Fibroblast of the conjunctiva (primary cell): ENCODE measurements at places on chromosomes 1 and 21.
A peak's percentile ranks its signal among the peaks of the same experiment; 100 is the strongest.

DNA sequence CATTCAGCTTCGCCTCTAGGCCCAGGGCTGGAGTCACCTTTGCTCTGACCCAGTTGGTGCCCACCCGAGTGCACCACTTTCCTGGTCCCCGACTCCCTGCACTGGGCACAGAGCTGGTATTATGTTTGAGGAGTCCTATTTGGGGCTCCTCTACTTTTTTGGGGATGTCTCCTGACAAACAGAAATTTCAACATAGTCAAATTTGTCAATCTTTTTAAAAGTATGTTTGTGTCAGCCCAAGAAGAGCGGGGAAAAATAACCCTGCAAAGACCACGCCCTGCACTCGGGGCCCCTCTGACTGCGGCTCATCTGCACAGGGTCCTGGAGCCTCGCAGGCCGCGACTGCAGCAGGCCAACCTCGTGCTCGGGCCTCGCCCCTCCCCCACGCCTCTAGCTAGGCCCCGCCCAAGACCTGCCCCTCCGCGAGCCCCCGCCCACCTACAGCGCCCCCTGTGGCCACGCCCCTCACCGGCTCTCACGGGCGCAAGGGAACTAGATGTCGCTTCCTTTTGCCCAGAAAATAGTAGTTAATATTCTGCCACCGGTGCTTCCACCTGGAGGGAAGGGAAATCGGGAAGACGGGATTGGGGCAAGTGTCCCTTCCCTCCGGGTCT is 11.4 kb downstream of the FAM229A start:
- peak; percentile 41 for DNase-seq

GRCh38 chr1:226692051-226692792 is 46.9 kb downstream of the ITPKB start:
- no peak for DNase-seq

- no peak for DNase-seq
These were observed 6.8 kb downstream of the TPRG1L start for GRCh38 chr1:3631320-3632260.

DNA sequence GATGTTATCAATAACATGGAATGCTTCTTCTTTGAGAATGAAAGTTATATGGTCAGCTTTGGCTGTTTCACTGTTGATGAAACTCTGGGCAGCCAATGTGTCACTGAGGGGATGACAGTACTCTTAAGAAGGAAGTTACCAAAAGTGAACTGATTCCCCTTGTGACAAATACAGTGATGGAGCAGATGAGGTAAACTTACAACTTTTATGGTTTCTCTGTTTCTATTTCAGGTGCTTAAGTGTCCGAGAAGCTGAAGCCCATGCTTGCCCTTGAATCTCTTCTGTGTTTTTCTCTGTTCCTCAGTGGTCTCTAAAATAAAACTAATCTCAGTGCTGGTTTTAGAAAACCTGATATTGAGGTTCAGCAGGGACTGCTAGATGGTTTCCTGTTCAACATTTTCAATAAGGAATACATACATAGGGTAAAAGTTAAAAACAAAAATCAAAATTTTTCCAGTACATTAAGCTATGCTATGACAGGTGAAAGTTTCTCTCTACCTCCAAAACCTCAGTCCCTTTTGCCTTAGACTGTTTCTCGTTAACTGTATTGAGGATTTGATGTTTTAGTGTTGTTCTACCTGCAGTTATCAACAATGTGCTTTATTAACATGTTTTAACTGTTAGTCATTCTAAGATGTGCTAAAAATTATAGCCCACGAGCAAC is 454.4 kb upstream of the ADGRL4 start:
- no peak for DNase-seq

DNA sequence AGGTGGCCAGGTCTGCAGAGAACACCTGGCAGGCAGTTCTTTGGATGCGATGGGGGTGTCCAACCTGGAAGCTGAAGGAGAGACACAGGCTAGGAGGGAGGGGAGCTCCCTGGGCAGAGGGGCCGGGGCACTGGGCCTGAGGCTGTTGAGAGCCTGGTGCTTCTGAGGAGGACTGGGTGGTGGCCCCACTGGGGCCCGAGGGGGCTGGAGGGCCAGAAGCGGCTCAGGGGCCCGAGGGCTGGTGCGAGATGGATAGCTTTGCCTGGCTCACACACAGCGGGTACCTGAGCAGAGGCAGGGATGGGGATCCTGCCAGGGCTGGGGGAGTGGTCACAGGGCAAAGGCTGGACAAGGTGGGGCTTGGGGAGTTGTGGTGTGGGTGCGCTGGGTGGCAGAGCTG is 37.2 kb downstream of the PRDM16 start:
- no peak for DNase-seq
